ENCODE measurements at places on chromosomes 16 and 17.

GRCh38 chr16:2779978-2780898 is 3.2 kb upstream of the ELOB start:
- DNase-seq, result no peak

GRCh38 chr17:83123896-83124801 is 44.7 kb downstream of the METRNL start:
- no peak for DNase-seq

- DNase-seq, result no peak
Observed at GRCh38 chr16:56789360-56789759, 59.4 kb downstream of the NUP93 start.

GRCh38 chr17:77889135-77889505 is 69.4 kb upstream of the TNRC6C start:
- DNase-seq, result no peak

DNA sequence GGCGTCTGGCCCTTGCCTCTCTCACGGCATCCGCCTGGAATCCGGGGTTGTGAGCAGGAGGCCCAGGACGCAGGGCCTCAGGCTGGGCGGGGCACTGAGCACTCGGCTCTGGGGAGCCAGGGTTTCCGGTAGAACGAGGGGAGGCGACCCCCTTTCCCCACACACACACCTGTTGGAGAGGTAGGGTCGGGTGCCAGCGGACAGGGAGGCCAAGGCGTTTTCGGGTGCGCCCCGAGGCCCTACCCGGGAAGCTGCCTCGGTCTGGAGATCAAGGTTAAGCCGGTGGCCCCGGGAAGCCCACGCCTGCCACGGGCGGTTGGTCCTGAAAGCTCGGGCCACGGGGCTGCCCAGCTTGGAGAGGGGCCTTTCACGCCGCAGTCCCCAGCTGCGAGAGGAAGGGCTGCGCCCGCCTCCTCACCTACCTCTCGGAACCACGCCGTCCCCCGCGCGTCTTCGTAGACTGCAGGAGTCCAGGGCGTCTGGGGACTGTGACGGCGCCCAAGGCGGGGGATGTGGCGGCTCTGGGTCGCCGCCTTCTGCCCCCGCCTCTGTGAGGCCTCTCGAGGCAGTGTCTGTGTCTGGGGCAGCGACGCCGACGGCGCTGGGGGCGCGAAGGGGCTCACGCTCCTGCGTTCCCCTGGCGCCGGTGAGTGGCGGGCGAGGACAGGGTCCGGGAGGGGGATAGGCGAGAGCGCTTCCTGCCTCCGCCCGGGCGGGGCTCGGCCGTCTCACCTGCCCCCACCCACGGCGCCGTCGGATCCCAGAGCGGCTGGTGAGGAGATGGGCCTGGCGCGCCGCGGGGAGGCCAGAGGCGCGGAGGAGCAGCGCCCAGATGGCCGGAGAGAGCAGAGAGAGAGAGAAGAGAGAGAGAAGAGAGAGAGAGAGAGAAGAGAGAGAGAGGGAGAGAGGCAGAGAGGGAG is 20.3 kb upstream of the HOXB9 start:
- peak; percentile 39 for DNase-seq

DNA sequence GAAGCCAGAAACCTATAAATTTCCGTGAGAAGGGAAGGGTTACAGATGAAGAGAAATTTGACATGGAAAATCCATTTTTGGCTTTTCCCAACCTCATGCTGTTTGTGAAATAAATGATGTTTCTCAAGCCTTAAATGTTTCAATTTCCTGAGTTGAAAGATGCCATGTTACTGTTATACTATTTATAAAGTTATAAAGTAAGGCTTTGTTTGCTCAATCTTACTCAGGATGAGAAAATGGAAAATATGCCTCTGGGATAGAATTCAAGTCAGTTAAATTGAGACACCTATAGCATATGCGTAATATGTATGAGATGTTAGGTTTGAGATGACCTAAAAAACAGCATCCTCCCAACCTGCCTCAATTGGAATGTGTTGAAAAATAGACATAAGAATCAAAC is 19.9 kb upstream of the FAM20A start:
- DNase-seq, result no peak

DNA sequence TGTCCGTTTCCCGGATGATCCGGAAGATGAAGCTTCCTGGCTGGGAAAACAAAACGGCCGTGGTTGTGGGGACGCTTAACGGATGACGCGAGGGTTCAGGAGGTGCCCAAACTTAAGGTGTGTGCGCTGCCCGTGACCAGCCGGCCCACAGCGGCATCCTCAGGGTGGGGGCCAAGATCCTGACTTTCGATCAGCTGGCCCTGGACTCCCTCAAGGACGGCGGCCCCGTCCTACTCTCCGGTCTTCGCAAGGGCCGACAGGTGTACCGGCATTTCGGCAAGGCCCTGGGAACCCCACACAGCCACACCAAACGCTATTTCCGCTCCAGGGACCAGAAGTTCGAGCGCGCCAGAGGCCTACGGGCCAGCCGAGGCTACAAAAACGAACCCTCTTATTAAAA is 1.1 kb upstream of the C16orf90 start:
- DNase-seq, result no peak

GRCh38 chr17:62763891-62764600 is 44.1 kb downstream of the MARCHF10 start:
- DNase-seq, result no peak

- no peak for DNase-seq
Observed at GRCh38 chr16:12511708-12512107, 292.0 kb downstream of the CPPED1 start.

GRCh38 chr16:30920891-30921290 is 2.5 kb upstream of the FBXL19 start:
- DNase-seq, result no peak

- DNase-seq, result no peak
Observed at GRCh38 chr16:81713295-81713772, 65.8 kb upstream of the PLCG2 start.
